Stimulated activated CD8-positive, alpha-beta memory T cell treated with anti-CD3 and anti-CD28 coated beads, Interleukin-2, amount 100 ng/mL, for 1 hour (primary cell): ENCODE measurements at places on chromosomes 12 and 14.
A peak's percentile ranks its signal among the peaks of the same experiment; 100 is the strongest.

- DNase-seq, result no peak
Measured at GRCh38 chr12:33671676-33672075, 232.1 kb upstream of the SYT10 start.

DNA sequence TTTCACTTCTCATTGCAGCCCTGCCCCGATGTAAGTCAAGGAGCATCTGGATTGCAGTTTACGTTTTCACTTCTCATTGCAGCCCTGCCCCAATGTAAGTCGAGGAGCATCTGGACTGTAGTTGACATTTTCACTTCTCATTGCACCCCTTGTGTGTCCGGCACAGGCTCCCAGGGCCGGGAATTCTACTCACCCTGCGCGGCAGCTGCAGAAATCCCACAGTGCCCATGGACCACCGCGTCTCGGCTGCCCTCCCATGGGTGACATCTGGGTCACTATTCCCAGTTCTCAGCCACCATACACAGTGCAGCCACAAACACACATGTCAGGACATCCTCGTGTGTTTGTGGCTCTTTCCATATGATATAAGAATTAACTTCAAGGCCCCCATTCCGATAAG, 378.5 kb downstream of the ADGRD1 start:
- DNase-seq, result no peak

- DNase-seq, result no peak
Measured at GRCh38 chr14:81234278-81234677, 13.5 kb upstream of the GTF2A1 start.

- peak; percentile 93 for DNase-seq
Measured at GRCh38 chr12:34022079-34022830, at the start of gene ALG10. TSS of gene ALG10 (plus strand) at chr12:34022496. CDS start at chr12:34022600, 104 bp downstream.

DNA sequence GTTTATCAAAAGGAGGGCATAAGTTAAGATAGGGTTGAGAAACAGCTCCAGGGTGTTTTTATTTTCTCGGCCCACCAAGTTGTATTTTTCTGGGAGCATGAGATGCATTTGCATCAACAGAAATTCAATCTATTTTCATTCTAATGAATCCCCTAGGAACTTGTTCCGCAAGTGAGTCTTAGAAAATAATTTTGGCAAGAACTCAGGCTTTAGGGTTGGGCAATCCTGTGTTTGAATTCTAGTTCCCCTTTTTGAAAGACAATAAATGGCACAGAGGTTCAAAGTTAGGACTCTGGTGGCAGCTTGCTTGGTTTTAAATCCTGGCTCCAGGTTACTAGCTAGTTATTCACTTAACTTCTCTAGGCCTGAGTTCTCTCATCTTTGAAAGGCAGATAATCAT, 23.7 kb downstream of the SLC5A8 start:
- DNase-seq, result no peak

DNA sequence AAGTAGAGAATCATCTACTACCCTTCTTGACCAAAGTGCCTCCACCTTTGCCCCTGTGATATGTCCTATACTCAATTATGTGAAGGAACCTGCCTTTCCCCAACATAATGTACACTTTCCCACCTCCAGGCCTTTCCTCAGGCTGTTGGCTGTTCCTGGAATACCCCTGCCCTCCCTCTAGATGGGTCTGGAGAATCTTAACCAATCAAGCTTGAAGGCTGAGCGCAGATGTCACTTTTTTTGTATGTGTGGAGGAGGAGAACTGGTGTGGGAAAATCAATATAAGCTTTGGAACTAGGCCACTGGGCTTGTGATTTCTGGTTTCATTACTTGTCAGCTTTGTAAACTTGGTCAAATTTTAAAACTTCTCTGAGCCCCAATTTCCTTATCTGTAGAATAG, 4.7 kb downstream of the BMAL2 start:
- no peak for DNase-seq

GRCh38 chr14:39912192-39913100, 480.2 kb upstream of the FBXO33 start:
- no peak for DNase-seq

DNA sequence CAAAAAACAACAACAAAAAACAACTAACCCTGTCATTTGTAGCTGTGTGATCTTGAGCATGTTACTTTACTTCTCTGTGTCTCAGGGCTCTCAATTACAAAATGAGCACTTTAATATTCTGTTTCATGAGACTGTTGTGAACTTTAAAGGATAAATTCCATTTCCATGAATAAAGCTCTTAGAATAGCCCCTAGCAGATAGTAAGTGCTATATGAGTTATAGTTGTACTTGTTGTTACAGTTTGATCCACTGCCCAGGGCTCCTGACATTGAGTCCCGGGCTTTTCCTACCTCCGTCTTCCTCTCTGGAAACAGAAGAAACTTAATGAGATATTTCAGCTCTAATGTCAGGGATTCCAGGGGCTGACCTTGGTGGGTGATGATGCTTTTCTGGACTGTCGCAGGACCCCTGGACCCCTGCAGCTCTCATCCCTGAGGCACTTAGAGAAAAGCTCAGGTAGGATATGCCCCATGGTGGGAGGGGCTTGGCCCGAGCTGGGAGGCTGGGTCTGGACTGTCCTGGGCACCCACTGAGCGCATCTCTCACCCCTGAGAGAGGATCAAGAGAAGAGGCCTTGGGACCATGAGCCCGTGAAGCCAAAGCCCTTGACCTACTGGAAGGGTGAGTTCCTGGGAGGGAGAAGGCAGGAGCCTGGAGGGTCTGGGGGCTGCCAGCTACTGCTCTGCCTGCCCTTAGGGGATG, 5.1 kb downstream of the P3H3 start:
- no peak for DNase-seq

DNA sequence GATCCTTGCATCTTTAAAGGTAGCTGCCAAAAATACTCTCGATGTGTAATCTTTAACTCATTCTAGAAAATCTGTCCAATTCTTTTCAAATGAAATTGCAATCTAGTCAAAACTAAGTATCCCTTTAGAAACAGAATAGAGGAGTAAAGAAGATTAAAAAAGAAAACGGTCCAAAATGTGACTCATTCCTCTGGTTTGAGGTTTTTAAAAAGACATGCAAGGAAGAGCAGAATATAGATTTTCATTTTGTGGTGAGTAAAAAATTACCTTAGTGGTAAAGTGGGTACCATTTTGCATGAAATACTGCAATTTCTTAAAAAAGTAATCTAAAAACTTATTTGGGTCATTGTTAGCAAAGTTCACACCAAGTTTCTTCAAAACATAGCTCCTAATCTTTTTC, 108.4 kb downstream of the BRMS1L start:
- no peak for DNase-seq

DNA sequence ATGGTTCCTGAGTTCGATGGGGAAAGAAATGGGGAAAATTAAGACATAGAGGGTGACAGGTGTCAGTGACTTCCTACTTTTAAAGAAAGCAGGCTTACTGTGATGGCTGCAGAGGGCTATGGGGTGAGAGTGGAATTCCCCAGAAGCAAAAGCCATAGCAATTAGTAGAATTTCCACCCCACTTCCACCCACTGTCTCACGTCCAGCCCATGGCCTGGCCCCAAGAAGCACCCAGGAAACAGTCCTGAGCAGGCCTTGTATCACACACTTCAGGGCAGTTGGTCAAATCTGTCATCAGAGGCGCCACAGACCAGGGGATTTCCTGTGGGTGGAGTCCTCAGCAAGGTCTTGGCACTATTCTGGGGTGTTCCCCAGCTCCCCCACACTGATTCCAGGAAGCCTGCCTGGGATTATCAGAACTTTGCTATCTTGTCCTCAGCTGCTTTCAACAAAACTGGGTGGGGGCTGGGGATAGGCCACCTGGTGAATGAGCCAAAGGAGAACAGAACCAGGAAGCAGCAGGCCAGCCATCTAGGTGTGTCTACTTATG, 120.1 kb upstream of the CCND2 start:
- no peak for DNase-seq

DNA sequence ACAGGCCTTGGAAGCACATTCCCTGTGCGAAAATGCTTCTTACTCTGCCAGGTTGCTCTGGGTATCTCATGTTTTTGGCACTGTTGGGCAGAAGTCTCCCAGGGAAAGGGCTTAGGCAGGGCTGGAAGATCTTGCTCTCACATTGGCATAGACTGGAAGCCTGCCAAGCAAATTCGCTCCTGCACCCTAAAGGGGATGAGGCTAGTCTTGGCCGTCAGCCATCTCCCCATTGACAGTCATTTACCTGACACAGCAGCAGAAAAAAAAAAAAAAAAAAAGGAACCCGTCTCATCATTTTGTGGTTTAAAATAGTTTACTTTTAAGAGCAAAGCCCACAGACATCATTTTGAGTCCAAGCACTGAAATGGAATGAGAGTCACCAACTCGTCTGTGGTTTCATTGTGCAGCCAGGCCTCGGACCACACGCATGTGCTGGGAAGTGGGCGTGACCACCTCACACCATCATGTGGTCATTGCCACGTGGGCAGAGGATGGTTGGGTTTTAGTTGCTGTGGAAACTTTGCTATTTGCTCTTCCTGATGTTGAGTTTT, 84.8 kb downstream of the NRXN3 start:
- DNase-seq, result no peak

- no peak for DNase-seq
Measured at GRCh38 chr12:59031313-59031712, 111.0 kb upstream of the LRIG3 start.

GRCh38 chr12:51424094-51424661, 453 bp upstream of the SLC4A8 start:
- no peak for DNase-seq

DNA sequence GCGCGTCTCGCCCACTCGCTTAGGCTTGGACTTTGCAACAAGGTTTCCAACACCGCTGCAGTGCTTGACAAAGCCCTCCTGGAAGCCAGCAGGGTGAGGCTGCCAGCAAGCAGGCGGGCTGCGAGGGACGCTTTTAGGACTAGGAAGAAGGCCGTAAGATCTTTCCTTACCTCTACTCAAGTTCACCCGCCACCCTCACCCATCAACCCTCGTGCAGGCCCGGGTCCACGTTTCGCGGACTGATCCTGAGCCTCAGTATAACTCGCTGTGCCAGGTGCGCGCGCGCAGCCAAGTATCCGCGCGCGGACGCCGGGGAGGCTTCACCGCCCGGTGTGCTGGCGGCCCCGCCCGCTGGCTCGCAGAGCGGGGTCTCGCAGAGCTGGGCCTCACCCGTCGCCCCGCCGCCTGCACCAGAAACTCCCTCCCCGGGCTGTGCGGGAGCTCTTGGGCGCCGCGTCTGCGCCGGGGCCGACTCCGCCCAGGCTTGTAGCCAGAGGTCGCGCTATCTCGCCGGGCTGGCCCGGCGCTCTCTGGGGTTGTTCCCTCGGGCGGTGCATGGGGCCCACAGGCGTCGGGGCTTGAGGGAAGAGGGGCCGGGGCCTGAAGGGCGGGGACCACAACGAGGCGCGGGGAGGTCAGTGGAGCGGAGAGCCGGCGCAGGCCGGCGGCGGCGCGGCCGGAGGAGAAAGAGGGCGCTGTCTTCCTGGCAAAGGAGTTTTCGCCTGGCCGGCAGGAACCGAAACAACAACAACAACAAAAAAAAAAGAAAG, 7.6 kb upstream of the SIX1 start:
- no peak for DNase-seq

DNA sequence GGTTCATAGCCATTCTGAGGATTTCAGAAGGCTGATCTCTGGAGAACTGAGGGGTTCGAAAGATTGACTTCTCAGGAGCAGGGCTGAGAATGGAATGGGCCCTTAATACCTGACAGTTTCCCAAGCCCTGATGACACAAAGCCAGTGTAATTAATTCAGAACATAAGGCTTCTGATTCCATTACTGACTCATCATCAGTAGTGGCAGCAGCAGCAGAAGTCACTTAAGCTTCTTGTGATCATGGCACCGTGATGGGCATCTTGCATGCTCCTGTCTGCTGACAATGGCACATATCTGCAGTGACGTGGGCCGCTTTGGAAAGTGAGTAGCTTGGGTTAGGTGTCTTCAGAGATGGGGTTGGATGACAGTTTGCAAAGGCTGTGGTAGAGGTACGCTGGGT, 38.2 kb upstream of the GSG1 start:
- no peak for DNase-seq

- DNase-seq, result no peak
Measured at GRCh38 chr12:32821293-32821692, 65.6 kb upstream of the YARS2 start.

- no peak for DNase-seq
Measured at GRCh38 chr12:15808250-15808649, 19.1 kb upstream of the EPS8 start.

GRCh38 chr14:70685474-70686197, 43.9 kb downstream of the TTC9 start:
- DNase-seq, result no peak

DNA sequence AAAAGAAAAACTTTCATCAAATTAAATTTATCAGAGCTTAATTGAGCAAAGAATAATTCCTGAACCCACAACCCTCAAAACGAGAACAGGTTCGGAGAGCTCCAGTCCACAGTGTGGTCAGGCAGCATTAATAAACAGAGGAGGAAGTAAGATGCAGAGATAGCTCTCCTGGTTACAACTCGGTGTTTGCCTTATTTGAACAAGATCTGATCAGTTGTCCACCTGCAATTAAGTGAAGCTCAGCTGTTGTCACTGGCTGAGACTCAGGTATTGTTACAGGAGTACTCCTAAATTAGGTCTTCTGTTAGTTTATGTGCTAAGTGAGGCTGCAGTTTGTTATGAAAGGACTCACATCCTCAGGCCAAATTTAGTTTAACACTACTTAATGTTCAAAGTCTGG, 451.4 kb upstream of the PDE3A start:
- DNase-seq, result no peak

DNA sequence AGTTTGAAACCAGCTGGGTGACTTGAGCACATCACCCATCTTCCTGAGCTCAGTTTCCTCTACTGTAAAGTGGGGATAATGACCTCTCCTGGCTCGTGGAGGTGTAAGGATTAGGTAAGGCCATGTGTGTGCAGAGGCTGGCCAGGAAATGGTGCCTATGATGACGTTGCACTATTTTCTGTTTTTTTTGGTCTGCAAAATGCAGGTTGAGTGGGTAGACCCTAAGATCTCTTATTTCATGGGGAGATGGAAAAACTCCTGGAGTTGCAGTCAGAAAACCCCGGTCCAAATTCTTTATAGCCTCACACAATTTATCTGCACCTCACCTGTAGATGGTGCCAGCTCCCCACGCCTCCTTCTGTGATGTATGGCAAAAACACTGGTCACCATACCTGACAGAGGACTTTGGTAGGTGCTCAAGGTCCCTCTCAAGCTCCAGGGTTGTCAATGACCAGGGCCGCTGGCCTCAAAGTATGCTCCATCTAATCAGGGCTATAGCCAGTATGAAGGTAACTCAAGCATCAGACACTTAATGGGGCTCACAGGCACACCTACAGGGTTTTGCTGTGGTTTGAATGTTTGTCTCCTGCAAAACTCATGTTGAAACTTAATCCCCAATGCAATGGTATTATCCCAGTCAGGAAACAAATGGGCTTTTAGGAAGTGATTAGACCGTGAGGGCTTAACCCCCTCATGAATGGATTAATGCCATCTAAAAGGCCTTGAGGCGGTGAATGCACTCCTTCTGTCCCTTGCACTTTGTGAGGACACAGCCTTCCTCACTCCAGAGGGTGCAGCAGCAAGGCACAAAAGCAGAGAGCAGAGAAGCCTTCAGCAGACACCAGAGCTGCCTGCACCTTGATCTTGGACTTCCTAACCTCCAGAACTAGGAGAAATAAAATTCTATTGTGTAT, 17.6 kb downstream of the C14orf132 start:
- no peak for DNase-seq

- DNase-seq, result no peak
Measured at GRCh38 chr12:59030415-59030814, 110.1 kb upstream of the LRIG3 start.

- DNase-seq, result peak; percentile 81
Measured at GRCh38 chr14:102776761-102777710, at the start of gene TRAF3. TSS of gene TRAF3 (plus strand) at chr14:102777449. CDS start at chr14:102870202, 92,753 bp downstream.

- no peak for DNase-seq
Measured at GRCh38 chr12:133038118-133038709, 905 bp downstream of the ZNF84 start.
